ENCODE measurements at places on chromosomes 5 and 9.

- DNase-seq: no peak
Measured at GRCh38 chr5:54639621-54640020, 122.1 kb downstream of the SNX18 start.

DNA sequence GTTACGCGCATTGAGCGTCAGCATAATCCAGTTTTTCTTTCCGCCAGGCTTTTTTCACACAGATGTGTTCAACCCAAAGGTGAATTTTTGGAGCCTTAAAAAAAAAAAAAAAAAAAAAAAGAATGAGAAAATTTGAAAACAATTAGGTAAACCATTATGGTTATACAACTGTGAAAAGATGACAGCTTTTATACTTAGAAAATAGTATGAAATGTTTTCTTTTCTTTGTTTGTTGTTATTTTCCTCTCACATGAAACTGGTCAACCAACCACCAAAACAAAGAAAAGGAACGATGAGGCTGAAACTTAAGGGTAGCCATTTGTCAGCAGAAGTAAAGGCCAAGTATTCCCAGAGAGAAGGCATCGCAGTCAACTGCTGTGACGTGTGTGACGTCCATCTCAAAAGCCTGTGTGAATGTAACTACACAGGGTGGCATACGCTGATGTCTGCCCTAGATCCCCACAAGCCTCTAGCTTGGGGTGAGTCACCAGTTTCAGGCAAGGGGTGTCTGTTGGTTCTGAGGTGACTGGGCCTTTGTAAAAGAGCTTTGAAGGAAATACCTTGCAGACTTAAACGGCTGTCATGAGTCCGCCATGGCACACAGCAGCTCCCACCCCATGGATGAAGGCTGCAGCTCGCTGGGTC, 182.9 kb downstream of the AOPEP start:
- no peak for DNase-seq

DNA sequence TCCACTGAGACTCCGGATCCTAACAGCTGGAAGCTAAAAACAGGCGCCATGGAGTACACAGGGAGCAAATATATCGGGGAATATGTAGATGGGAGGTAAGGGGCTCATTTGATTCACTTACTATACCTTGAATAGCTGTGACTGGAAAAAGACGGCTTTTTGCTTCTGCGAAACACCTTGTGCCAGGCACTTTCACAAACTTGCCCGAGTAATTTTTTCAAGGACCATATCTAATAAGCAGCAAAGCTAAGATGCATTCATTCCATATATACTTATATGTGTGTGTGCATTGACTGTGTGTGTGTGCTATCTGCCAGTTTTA, 178 bp downstream of the MORN5 start:
- no peak for DNase-seq

DNA sequence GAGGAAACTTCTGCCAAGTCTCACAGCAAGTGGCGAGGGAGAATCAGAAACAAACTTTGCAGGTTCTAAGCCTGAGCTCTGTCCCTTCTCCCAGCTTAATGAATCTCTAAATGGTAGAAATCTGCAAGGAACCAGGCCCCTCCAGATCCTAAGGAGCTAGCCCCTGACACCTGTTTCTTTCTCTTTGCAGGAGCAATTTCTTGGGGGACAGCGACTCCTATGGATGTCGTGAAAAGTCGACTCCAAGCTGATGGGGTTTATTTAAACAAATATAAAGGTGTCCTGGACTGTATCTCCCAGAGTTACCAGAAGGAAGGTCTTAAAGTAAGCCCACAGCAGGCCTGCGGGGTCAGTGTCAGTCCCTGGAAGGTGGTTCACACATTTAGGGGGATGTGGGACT, 21.8 kb downstream of the IL9 start:
- no peak for DNase-seq

DNA sequence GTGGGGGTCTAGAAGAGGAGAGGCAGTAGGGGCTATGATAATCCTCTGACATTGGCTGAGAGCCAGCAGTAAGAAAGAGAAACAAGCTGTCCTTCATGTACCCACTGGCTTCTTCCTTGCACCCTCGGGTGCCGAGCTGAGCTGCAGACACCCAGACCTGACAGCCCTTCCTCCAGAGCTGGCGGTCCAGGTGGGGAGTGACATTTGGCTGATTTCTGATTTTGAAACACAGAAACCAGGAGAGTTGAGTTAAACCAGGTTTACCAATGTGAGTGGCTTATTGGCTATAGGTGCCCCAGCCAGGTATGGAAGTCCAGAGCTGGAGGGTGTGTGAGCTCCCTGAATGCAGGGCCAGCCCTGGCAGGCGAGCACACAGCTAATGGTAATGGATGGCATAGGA, 59.2 kb downstream of the GADD45G start:
- no peak for DNase-seq

- no peak for DNase-seq
Measured at GRCh38 chr5:62093976-62094375, 212.0 kb upstream of the KIF2A start.

DNA sequence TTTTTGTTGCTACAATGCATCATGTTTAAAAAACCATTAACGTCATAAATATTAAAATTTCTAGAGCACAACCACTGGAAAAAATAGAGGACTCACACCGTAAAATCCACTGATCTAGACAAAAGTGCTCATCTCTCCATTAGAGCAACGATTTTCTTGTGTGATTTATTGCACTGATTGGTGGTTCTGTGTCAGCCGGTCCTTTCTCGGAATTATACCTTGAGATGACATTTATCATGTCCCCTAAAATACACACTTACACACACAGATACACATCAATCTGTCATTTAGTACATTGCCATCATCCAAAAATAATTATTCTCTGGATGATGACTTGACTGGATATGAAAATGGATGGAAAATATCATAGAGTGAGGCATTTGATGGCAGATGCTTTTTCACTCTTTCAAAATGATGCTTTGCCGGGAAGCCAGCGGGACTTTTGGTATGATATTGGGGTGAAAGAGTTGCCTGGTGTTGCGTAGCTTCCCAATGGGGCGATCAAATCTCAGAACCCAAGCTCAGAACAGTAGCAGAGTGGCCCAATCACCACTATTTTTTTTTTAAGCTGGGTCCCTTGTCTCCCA, 226.6 kb downstream of the GAS1 start:
- no peak for DNase-seq

- DNase-seq: no peak
Measured at GRCh38 chr9:77933019-77933418, 98.6 kb downstream of the GNAQ start.

- no peak for DNase-seq
Measured at GRCh38 chr5:116466727-116467464, 107.7 kb downstream of the SEMA6A start.

- no peak for DNase-seq
Measured at GRCh38 chr5:135240283-135240633, 158.8 kb downstream of the MACROH2A1 start.

DNA sequence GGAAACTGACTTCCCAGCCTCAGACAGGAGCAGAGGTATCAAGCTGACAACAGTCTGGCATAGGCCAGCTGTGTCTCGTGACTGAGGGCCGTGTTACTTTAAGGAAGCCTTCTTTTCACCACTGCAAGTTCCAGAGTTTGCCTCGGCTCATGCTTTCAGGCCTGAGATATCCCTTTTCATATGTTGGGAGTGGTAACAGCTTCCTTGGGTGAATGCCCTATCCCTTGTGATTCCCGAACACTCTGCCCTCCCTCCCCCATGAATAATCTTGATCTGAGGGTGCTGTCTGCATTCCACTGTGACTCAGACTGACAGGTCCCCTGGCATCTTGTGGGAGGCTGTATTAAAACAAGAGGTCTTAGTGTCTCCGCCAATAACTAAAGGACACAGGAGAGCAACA, 49.7 kb upstream of the ARL15 start:
- DNase-seq: no peak

GRCh38 chr5:64834611-64835010, 65.9 kb downstream of the CWC27 start:
- no peak for DNase-seq

Measured in BJ (cell line).